ENCODE measurements at places on chromosomes 1 and 21.

DNA sequence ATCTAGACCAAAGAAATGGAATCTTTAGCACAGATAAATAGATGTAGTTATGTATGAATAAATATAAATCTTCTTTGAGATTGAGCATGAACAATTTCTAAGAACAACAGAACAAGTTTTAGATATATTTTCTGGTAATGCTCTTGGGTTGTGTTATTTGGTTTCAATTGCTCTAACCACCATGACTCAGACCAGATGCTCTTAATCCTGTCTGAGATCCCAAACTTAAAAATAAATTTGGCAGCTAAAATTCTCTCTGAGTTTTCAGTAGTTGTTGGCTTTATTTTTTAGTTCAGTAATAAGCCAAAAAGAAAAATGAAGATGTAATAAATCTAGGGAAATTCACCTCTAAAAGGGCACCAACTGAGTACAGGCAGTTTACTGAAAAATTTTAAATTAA lies 1693.4 kb downstream of the NCAM2 start:
- no peak for DNase-seq

GRCh38 chr1:65558215-65558614 lies 137.7 kb downstream of the LEPR start:
- no peak for DNase-seq

GRCh38 chr1:8218351-8219092 lies 99.4 kb upstream of the SLC45A1 start:
- peak; percentile 20 for DNase-seq

DNA sequence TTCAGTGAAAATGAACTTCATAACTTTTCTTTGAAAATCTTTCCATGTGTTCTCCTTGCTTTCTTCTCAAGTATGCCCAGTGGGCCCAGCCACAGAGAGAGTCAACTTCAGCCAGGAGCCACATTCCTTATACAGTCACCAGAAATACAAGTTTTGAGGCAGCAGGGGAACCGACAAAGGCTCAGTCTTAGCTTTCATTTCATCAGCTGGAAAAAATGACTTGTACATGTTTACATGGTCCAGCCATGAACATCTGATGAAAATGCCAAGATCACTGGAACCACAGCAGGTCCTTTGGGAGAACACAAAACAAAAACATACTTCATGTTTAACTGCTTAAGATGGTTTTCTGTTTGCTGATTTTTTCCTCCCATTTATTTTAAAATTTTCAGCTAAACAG lies 72.5 kb downstream of the SYDE2 start:
- DNase-seq: no peak

- DNase-seq: peak; percentile 24
Observed at GRCh38 chr1:91697416-91697815, 188.5 kb downstream of the TGFBR3 start.

GRCh38 chr1:207876131-207876530 lies 34.8 kb downstream of the CD34 start:
- no peak for DNase-seq

GRCh38 chr1:231053493-231054162 lies 13.6 kb upstream of the FAM89A start:
- DNase-seq: peak; percentile 20

GRCh38 chr1:60891281-60891680 lies 191.1 kb upstream of the NFIA start:
- DNase-seq: no peak

- DNase-seq: no peak
Observed at GRCh38 chr1:223259462-223259861, 104.5 kb downstream of the SUSD4 start.

DNA sequence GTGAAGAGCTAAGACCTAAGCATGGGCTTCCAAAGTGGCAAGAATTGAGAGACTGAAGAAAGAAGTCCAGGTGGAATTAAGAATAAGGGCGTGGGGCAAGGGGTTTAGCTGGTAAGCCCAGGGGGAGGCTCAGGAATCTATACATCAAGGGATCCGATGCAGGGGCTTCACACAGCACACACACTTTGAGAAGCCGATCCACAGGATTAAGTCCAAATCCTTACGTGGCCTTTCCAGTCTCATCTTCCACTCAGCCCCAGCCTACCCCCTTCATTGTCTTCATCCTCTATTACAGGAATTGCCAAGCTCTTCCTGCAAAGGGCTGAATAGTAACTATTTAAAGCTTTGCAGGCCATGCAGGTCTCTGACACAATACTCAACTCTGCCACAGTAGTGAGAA lies 101.3 kb downstream of the TGFBR3 start:
- DNase-seq: no peak

DNA sequence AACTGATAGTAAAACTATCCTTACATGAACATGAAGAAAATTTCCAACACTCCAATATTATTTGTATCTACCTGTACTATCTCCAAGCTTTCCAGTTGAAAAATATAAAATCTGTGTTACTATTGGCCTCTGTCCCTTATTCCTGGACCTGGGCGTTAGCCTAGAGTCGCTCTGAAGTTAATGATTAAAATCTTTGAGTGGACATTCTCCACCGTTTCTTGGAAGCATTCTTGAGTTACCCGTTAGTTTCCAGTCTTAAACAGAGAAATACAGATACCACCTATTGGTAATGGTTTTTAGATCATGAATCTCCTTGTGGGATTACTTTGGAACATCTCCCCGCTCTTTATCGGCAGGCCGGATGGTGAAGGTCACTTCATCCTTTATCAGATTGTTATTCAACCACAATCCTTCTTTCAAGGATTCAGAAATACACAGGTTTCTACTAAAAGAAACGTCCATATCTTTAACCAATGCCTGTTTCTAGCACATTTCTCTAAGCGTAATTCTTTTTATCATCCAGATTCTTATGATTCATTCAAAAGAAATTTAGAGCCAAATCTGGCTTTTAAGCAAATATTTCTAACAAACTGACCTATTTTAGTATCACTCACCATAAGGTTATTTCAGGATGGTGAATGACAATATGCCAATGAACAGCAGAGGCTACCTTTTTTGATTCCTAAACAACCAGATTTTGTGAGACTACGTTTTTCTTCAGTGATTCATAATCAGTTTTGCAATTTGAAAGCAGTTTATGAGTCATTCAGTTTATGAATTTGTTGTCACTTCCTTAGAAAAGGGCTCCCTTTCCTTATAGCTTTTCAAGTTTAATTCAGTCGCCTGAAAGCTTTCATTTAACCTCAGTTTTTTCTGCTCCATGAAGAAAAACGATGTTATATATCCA lies 70.2 kb upstream of the ERRFI1 start:
- no peak for DNase-seq

Measured in CD4-positive, alpha-beta T cell treated with Interleukin-15 for 1 hour (primary cell).